NB4 (cell line): ENCODE measurements at places on chromosomes 4 and X.

DNA sequence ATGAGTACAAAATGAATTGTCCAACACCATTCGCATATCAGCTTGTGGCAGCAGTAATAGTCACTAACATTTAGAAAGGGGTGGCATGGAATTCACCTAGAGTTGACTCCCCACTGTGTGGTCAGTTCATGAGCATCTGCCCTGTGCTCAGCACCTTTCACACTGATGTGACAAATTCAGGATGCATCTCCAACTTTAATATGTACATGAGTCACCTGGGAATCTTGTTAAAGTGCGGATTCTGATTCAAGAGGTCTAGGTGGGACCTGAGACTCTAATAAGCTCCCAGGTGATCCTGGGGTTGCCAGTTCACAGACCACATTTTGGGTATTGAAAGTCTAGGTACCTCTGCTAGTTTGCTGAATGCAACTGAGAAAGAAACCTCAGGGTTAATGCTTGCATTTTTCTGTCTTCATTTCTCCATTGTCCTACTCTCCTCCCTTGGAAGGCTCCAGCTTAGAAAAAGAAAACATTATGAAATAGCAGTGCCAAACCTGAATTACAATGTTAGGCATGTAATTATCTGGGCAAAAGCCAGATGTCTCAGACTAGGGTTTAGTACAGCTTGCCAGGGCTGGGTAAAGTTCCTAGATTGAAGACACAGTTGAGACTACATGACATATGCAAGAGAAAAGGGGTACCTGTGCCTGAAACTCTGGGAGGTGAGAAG lies 32.7 kb downstream of the TMSB4X start:
- no peak for DNase-seq

- no peak for DNase-seq
Observed at GRCh38 chrX:71603618-71604017, 14.7 kb downstream of the CXCR3 start.

DNA sequence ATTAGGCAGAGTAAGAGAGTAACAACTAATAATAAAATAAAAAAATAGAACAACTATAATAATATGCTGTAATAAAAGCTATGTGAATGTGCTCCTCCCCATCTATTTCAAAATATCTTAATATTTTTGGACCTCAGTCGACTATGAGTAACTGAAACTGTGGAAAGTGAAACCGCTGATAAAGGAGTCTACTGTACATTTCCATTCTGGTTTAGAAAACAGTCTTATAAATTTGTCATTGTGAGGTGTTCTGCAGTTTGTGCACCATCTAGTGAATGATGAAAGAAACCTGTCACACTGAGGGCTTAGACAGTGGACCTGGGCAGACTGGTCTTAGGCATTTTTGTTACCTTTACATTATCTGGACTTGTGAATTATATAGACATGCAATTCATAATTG lies 42.0 kb downstream of the TMEM150C start:
- DNase-seq, result no peak

DNA sequence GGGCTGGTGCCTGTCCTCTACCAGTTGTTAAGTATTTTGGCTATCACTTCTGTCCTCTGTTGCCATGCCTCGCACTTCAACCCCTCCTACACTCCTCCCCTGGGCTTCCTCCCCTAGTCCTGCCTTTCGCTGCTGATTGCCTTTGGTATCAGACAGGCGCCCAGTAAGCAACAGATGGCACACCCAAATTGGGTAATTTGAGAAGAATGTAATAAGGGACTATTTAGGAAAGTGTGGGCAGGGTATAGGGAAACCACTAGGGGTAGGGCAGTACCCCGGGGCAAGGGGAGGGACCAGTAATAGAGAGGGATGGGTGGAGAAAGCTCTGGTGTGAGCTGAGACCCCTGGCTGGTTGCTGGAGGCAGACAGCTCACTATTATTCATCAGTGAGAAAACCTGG lies 172.7 kb upstream of the USP9X start:
- no peak for DNase-seq

DNA sequence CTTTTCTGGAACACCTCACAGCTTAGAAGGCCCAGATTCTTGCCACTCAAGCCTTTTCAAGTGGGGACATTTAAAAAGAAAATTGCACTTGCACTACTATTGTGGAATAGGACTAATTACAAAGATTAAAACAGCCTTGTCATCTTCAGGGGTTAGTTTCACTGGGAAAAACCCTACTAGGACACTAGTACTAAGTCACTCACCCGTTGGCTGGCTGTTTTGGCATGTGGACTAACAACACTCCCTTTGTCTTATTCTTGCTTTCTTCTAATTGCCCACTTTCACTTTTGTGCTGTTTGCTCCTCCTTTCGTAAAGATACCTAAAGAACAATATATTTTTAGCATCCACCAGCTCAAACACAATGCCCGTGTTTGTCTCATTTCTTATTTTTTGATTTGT lies 200.9 kb upstream of the MID1 start:
- no peak for DNase-seq

DNA sequence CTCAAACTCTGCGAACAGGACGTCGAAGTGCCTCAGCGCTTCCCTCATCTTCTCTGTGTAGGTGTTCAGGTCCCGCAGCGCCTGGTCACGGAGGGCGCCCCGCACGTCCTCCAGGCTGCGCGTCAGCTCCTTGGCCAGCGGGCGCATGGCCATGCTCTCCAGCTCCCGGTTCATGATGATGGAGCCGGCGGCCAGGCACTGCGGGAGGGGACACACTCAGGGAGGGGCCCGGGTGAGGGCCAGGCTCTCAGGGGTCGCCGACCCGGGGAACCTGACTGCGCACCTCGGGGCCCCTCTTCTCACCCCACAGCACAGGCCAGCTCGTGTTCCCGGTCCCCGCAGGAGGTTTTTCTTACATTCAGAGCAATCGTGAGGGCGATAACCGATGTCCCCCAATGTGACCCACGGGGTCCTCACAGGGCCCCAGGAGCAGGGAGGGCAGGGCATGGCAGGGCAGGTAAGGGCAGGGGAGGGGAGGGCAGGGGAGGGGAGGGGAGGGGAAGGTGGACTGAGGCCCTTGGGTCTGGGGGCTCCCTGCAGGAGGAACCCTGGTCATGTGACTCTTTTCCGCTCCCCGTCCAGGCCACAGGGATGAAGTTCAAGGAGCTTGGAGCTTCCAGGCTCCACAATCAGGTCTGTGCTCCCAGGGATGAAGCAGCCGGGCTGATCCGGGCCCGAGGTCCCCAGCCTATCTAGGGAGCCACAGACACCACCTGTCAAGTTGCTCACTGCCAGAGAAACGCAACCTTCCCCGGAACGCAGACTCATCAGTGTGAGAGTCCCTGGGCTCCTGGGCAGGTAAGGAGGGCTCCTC lies 77.8 kb upstream of the MXD4 start:
- DNase-seq, result no peak

- DNase-seq, result no peak
Observed at GRCh38 chr4:1547856-1548826, 136.0 kb downstream of the FAM53A start.
